ENCODE measurements at places on chromosomes 3 and 15. TPM values are rescaled to one million over a fixed set of nuclear protein-coding genes. Genes with fewer than 3 reads are reported as not detected.
A peak's percentile ranks its signal among the peaks of the same experiment; 100 is the strongest.

GRCh38 chr15:66873856-66874255, 171.8 kb downstream of the SMAD6 start:
- DNase-seq, result no peak
- H3K36me3 ChIP-seq, result no peaks in the 10 kb centered on the region
- no peak overlapping the region for H3K27ac ChIP-seq
- H3K4me1 ChIP-seq, result no peaks in the 10 kb centered on the region

DNA sequence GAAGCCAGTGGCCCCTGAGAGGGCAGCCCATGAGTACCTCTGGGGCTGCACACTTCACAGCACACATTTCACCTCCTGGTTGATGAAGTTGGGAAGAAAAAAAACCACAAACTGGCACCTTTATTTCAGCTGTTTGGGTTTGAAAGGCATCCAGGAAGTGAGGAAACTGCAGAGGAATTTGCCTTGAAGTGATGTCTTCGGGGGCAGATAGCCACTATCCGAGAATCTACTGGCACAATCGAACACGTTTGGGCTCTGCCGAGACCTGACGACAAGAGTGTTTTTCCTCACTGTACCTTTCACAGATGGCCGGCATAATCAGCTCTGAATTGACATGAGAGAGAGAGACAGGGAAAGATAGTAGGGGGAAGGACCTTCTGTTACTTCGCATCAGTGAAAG, 59.7 kb downstream of the LRIG1 start:
- DNase-seq, result no peak
- peaks cover 34% of the 10 kb centered on the region for H3K4me1 ChIP-seq
- H3K27me3 ChIP-seq, result no peaks in the 10 kb centered on the region
- H3K4me3 ChIP-seq, result no peak overlapping the region
- peaks cover 12% of the 10 kb centered on the region for H3K36me3 ChIP-seq

- H3K4me3 ChIP-seq, result no peak overlapping the region
- H3K27me3 ChIP-seq, result no peaks in the 10 kb centered on the region
- H3K4me1 ChIP-seq, result no peaks in the 10 kb centered on the region
- no peaks in the 10 kb centered on the region for H3K36me3 ChIP-seq
- H3K27ac ChIP-seq, result no peak overlapping the region
Measured at GRCh38 chr3:25324954-25325655, 103.0 kb upstream of the RARB start.

- no peaks in the 10 kb centered on the region for H3K4me1 ChIP-seq
- no peaks in the 10 kb centered on the region for H3K27me3 ChIP-seq
- DNase-seq, result no peak
Measured at GRCh38 chr3:175732017-175732416, 872.9 kb downstream of the NAALADL2 start.

DNA sequence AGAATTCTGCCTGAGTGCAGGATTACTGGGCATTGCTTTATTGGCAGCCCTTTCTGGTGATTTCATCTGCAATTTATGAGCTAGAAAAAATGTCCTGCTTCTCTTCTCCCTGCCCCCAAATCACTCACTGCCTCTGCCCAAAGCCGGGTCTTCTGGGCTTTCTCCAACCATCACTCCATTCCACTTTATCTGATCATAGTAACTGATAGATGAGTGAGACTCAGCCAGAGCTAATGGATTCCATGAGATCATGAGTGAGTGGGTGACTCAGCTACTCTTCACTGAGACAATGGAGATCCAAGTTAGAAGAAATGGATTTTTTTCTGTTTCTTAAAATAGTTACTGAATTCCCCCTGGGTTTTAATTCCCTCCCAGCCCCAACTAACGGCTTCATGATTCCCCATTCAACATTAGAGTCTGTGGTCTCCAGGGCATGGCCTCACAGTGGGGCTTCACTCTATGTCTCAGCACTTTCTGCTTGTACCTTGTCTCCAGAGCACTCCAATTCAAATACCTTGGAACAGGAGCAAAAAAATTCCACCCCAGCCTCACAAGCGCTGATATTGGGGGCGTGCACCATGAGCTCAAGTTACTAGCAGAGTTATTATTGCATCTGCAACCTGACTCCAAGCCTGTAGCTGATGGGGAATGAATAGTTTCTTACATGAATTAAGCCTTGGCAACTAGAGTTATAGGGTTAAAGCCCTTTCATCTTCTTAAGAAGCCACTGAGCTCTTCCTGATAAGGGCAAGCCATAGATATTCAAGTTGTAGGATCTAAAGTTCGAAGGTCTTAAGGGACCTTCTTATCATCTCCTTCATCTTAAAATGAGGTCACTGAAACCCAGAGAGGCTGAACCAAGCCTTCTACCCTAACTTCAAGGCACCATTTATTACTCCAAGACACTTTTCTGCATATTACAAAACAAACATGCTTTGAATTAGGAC, 85.9 kb downstream of the AGBL1 start:
- H3K27ac ChIP-seq, result no peak overlapping the region
- no peaks in the 10 kb centered on the region for H3K4me1 ChIP-seq
- no peaks in the 10 kb centered on the region for H3K27me3 ChIP-seq
- H3K4me3 ChIP-seq, result no peak overlapping the region
- no peaks in the 10 kb centered on the region for H3K36me3 ChIP-seq

GRCh38 chr3:68664276-68664675, 268.1 kb downstream of the TAFA4 start:
- H3K36me3 ChIP-seq, result no peaks in the 10 kb centered on the region
- H3K4me3 ChIP-seq, result no peak overlapping the region
- no peaks in the 10 kb centered on the region for H3K27me3 ChIP-seq
- no peak overlapping the region for H3K27ac ChIP-seq

DNA sequence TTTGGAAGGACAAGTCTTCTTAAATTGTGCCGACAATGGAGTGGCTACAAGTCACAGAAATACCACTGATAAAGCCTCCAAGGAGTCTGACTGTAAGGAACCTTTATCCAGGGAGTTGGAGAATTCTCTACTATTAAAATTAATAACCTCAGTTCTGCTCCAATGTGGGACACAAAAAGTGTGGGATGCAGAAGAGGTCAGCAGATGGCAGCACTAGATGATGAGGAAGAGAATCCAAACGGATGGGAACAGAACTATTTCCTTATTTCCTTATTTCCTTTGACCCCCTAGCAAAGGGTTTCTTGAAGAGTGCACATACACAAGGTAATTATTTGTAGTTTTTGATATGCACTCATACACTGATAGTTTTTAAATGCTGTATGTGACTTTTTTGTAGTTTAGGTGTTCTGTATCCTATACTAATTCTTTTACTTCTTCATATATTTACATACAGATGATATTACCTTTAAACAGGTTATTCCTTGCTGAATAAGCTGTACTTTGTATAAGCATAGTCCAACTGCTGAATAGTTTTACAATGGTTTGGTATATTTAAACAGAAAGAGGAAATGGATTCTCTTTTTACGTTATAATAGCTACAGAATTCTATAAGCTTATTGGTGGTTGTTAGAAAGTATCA, 25.6 kb upstream of the NLGN1 start:
- no peaks in the 10 kb centered on the region for H3K27me3 ChIP-seq
- no peak overlapping the region for H3K4me3 ChIP-seq
- H3K27ac ChIP-seq, result no peak overlapping the region
- H3K36me3 ChIP-seq, result no peaks in the 10 kb centered on the region
- no peaks in the 10 kb centered on the region for H3K4me1 ChIP-seq

GRCh38 chr3:191328962-191329653, at the start of gene CCDC50:
CCDC50 (plus strand) TSS chr3:191329394; CDS start chr3:191329675, 281 bp downstream.
- H3K4me1 ChIP-seq, result peaks cover 47% of the 10 kb centered on the region
- H3K36me3 ChIP-seq, result no peaks in the 10 kb centered on the region
- H3K4me3 ChIP-seq, result peak within 1 kb of the TSS; percentile 88

Gene SPINT1
- polyA plus RNA-seq, result 2.5 TPM

DNA sequence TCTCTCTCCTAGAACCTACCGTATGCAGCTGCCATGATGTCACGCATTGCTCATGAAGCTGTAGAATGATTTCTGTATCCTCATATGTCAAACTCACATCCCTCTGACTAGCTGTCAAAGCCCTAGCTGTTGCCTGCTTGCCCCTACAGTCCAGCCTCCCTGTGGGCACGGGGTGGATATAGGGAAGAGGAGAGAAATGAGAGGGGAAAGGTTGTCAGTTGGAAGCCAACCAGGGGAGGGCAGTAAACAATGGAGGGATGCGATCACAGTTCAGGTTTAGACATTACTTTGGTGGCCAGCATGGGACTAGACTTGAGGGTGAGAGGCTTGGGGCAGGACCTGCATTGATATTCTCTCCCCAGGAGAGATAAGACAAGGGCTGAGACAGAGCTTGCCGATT, 1.7 kb upstream of the HDGFL3 start:
- peaks cover 35% of the 10 kb centered on the region for H3K27me3 ChIP-seq
- no peaks in the 10 kb centered on the region for H3K4me1 ChIP-seq

Gene TTC21A
- polyA plus RNA-seq, result 1.6 TPM

Gene CLDN1
- 51.6 TPM for polyA plus RNA-seq

GRCh38 chr15:88241461-88241860, 15.1 kb downstream of the NTRK3 start:
- H3K4me1 ChIP-seq, result no peaks in the 10 kb centered on the region
- H3K36me3 ChIP-seq, result no peaks in the 10 kb centered on the region
- no peak for DNase-seq
- H3K4me3 ChIP-seq, result no peak overlapping the region

DNA sequence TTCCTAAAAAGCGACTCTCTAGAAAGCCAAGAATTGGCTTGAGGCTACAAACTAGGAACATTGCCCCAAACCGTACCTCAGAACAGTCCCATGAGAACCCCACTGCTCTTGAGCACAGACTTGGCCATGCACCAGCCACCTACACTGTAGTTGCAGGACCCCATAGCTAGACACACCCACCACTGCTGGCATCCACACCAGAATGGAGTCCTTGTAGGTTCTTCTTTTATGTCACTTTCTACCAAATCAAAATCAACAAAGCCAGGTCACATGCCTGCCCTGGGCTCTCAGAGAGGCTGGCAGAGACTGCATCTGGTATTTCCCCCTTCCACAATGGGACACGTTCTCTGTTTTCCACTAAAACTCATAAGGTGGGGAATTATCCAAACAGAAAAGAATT, 290.5 kb downstream of the SHOX2 start:
- no peak for DNase-seq
- H3K27ac ChIP-seq, result no peak overlapping the region
- H3K4me1 ChIP-seq, result no peaks in the 10 kb centered on the region
- no peaks in the 10 kb centered on the region for H3K36me3 ChIP-seq
- H3K4me3 ChIP-seq, result no peak overlapping the region

DNA sequence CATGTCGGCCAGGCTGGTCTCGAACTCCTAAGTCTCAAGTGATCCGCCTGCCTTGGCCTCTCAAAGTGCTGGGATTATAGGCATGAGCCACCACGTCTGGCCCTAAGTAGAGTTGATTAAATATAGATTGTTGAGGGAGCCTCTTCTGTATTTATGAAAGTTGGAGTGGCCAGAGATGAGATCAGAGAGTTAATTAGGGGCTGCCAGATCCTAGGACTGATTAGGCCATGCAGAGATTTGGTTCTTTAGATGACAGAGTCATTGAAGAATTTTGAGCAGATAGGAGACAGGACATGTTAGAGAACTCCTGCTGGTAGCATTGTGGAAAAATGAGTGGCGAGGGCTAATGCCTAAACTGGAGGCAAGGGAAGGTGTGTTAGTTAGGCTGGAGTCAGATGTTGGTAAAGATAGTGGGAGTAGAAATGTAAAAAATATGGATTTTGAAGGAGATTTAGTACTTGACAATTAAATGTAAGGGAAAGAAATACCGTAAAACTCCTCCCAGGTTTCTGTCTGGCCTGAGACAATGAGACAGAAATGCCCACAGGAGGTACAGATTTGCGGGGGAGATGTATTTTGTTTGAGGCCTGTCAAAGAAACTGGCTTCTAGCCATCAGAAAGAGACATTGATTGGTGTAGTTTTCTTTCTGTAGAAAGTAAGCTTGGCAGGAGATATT, 23.4 kb downstream of the SACM1L start:
- H3K27ac ChIP-seq, result no peak overlapping the region
- H3K36me3 ChIP-seq, result peaks cover 9% of the 10 kb centered on the region
- no peaks in the 10 kb centered on the region for H3K4me1 ChIP-seq
- DNase-seq, result no peak
- H3K4me3 ChIP-seq, result no peak overlapping the region

Gene SERPINI1
- 29.7 TPM for polyA plus RNA-seq

DNA sequence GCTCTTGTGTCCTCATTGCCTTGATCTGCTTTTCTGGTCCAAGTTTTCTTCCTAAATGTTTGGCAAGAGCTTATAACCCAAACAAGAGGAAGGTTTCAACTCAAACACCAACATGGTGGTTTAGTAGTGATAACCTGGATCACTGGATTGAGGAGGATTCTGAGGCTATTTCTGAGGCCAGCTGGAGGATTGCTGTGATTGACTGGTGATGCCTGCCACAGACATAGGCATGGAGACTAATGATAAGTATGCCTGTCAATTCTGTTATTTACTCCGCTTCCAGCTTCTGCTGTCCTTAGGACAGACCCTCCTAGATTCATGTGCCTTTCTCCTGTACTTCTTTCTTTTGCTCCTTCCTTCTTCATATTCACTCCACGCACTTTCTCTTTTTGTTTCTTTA, 150.5 kb downstream of the SHQ1 start:
- no peaks in the 10 kb centered on the region for H3K27me3 ChIP-seq
- peaks cover 11% of the 10 kb centered on the region for H3K4me1 ChIP-seq
- no peak for DNase-seq
- no peaks in the 10 kb centered on the region for H3K36me3 ChIP-seq
- H3K4me3 ChIP-seq, result no peak overlapping the region

DNA sequence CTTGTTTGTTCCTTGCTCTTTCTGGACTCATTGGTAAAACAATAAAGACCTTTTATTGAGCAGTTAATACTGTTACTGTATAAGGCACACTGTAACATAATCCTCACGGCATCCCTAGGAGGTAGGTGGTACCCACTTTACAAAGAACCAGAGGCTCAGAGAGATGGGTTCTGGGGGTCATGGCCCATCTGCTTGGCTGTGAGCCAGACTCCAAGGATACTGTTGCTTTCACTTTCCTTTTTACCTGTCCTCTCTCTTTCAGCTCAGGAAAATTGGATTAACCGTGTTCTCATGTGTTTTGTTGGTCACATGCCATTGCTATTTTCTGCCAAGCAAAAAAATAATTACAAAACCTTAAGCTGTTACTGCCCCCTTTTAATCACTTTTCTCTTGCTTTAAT, 34.8 kb upstream of the FILIP1L start:
- no peaks in the 10 kb centered on the region for H3K27me3 ChIP-seq
- no peak overlapping the region for H3K4me3 ChIP-seq
- no peaks in the 10 kb centered on the region for H3K4me1 ChIP-seq
- no peak overlapping the region for H3K27ac ChIP-seq
- H3K36me3 ChIP-seq, result peaks cover 11% of the 10 kb centered on the region

- H3K4me3 ChIP-seq, result no peak overlapping the region
- DNase-seq, result no peak
- H3K4me1 ChIP-seq, result peaks cover 21% of the 10 kb centered on the region
Measured at GRCh38 chr3:128684986-128685726, 34.5 kb upstream of the RPN1 start.
